Putamen (tissue), 1 donor: ENCODE measurements at places on chromosomes 16 and 17.

DNA sequence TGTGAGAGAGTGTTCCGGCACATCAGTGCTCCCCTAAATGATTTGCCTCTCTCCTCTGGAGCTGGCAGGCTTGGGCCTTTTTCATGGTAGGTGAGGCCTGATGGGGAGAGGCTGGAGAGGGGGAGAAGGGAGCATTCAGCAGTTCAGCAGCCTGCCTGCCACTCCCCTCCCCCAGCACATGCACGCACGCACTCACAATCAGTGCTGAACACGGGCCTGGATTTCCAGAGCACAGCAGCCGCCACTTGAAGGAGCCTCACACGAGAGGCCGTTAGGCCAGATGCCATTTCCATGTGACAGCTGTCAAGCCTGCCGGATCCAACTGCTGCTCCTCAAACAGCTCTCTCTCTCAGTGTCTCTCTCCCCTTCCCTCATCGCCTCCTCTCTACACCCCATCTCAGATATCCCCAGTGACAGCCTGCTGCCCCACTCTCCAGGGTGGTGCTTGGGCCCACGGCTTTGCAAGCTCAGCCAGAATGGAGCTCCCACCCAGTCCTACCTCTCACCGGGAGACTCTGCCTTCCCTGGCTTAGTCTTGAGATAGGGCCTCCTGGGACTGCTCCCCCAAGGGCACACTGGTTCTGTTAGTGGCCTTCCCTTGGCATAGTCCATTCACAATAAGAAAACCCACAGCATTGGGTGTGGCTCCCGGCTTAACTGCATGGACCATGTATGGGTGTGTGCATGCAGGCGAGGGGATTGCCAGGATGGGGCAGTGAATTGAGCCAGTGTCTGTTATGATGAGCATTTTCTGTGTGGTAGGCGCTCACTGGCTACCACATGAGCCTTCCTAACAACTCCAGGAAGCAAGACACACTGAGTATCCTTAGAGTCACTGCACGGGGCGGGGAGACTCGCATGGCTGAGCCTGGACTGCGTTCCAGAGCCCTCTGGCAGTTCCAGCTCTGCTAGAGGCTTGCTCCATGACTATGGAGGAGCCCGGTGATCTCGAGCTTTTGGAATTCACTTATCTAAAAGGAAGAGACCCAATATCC lies 226.2 kb downstream of the CCDC182 start:
- no peak for DNase-seq

- peak; percentile 50 for DNase-seq
Measured at GRCh38 chr16:2486645-2487516, 12.0 kb downstream of the TBC1D24 start.

DNA sequence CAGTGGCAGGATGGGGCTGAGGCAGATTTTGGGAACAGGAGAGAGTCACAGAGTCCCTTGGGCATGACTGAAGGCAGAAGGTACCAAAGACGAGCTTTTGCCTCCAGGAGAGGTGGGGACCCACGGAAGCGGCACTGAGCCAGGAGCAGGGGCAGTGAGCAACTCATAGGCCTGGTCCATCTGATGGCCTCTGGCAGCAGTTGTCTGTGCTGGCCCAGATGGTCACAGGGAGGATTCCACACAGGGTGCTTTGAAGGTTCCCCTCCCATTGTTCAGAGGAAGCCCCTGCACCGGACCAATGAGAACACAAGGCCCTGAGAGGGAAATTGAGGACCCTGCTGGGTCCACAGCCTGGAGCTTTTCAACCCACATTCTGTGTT lies 360.3 kb upstream of the TNRC6C start:
- no peak for DNase-seq

GRCh38 chr16:77692612-77693011 lies 29.7 kb upstream of the NUDT7 start:
- no peak for DNase-seq

- DNase-seq, result peak; percentile 28
Measured at GRCh38 chr16:58733248-58733670, 857 bp downstream of the GOT2 start.

GRCh38 chr16:57130950-57131321 lies 38.6 kb downstream of the CPNE2 start:
- DNase-seq, result no peak

DNA sequence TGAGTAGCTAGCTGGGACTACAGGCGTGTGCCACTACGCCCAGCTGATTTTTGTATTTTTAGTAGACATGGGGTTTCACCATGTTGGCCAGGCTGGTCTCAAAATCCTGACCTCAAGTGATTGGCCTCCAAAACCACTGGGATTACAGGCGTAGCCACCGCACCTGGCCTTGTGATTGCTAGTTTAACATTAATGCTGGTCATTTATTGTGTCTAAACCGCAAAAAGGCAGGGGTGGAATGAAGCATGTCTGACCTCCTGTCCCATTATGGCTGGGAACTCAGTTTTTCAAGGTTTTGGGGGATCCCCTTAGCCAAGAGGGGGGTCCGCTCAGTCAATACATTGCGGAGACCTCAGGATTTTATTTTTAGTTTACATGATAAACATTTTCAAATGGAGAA lies 10.7 kb upstream of the CNGB1 start:
- no peak for DNase-seq

GRCh38 chr16:84751241-84751640 lies 51.4 kb downstream of the USP10 start:
- DNase-seq, result no peak

GRCh38 chr17:8273884-8274444 lies 14.5 kb upstream of the RANGRF start:
- no peak for DNase-seq

GRCh38 chr16:53561101-53561888 lies 58.3 kb upstream of the AKTIP start:
- no peak for DNase-seq

DNA sequence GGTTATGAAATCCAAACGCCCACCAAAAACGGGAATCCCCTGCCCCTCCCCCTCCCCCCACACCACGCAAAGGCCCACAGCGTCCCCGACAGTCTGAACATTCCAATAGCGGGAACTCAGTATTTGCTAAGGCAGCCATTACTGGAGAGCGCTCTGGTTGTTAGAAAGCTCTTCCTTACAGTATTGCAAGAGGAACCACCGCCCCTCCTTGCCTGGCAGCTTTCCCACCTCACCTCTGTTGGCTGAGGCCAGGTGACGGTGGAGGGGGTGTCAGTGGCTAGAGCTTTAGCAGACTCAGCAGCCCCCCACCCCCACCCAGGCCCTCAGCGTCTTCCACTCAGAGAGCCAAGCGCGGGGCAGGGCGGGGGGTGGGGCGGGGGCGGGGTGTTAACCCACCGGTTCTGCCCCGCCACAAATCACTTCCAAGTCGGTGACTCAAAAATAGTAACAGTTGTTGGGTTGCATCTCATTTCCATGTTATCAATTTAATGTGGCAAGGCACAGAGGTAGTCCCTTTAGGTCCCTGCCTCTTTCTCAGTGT lies 2.2 kb upstream of the PLEKHH3 start:
- no peak for DNase-seq

GRCh38 chr17:16046966-16047365 lies 47.3 kb downstream of the TTC19 start:
- DNase-seq, result no peak

DNA sequence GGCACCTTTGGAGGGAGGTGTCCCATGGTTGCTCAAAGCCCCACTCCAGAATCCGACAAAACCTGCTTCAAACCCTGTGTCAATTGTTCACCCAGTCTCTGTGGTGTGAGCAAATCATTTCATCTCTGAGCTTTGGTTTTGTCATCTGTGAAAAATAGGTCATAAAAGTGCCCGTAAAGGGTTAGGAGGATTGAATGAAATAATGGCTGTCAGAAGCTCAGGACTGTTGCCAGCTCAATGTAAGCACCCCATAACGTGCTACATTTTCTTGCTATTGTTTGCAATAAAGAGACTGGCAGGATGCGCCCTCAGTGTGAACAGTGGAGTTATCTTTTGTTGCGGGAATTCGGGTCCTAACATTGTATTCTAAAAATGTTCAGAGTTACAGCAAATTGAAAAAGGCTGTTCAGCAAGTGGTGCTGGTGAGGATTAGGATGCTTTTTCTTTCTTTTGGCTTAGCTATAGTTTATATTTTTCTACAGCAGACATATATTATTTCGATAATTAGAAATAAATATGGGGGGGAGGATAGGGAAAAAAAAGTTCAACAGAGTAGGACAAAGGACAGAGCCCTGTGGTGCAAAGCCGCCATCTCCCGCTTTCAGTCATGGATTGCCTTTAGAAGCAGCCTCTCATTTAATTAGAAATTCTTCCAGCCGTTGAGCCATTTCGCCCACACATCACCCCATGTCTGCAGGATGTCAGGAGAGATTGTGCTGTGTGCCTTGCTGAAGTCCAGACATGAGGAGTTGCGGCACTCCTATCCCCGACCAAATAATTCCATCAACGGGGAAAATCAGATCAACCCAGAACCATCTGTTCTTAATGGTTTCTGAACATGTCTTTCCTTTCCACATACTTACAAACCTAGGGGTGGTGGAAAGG lies 20.9 kb upstream of the PYY start:
- DNase-seq, result no peak

DNA sequence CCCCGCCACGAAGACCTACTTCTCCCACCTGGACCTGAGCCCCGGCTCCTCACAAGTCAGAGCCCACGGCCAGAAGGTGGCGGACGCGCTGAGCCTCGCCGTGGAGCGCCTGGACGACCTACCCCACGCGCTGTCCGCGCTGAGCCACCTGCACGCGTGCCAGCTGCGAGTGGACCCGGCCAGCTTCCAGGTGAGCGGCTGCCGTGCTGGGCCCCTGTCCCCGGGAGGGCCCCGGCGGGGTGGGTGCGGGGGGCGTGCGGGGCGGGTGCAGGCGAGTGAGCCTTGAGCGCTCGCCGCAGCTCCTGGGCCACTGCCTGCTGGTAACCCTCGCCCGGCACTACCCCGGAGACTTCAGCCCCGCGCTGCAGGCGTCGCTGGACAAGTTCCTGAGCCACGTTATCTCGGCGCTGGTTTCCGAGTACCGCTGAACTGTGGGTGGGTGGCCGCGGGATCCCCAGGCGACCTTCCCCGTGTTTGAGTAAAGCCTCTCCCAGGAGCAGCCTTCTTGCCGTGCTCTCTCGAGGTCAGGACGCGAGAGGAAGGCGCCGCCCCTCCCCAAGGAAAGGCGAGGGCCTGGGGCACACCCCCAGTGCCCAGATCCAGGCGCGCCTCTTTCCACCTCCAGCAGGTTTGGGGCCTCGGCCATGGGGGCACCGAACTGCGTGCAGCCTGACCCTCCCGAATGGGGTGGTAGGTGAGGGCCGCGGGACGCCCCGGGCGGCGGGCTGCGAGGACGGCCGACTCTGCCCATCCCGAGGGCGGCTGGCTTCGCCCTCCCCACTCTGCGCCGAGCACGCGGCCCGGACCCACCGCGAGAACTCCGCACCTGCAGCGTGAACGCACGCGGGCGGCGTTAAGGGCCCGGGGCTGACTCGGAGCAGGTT lies 664 bp downstream of the HBQ1 start:
- peak; percentile 18 for DNase-seq

DNA sequence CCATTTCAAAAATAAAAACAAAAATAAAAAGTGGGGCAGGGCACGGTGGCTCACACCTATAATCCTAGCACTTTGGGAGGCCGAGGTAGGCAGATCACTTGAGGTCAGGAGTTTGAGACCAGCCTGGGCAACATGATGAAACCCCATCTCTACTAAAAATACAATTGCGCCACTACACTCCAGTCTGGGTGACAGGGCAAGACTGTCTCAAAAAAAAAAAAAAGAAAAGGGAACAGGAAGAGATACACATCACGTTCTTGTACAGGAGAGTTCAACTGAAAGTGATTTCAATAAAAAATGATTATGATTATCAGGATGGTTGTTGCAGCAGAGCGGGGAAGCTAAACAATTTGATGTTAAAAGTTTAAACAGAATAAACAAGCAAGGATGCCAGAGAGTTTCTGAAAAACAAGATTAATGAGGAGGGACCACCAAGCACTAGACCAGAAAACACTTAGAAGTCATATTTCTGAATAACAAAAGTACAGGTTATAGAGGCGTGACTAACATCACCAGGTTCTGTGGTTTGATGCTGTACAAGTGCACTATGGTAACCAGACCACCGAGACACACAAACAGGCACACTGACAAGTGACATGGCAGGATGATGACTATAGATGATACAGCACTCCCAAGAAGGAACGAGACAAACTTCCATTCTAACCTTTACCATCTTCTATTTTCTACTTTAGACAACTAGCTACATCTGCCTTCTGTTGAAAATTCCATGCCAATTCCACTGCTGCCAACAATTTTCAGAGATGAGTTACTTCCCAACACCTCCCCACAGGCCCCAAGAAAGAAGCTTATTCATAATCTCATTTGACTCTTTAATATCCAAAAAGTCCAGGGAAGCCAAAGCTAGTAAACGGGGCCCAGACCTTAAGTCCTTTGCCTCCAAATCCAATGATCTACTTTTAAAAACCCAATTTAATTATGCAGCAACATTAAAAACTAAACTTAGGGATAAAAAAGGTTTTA lies 11.8 kb downstream of the DNAJA2 start:
- no peak for DNase-seq

DNA sequence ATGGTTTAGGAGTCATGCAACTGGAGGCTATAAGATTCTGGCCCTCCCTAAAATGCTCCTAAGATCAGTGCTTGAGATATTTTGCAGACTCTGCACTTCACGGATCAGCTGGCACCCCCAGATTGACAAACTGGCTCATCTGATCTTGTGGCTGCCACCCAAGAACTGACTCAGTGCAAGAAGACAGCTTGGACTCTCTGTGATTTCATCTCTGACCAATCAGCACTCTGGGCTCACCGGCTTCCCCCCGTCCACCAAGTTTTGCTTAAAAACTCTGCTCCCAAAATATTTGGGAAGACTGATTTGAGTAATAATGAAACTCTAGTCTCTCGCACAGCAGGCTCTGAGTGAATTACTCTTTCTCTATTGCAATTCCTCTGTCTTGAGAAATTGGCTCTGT lies 26.3 kb upstream of the CCL2 start:
- no peak for DNase-seq

GRCh38 chr16:68040506-68041288 lies 17.6 kb downstream of the DUS2 start:
- peak; percentile 50 for DNase-seq

DNA sequence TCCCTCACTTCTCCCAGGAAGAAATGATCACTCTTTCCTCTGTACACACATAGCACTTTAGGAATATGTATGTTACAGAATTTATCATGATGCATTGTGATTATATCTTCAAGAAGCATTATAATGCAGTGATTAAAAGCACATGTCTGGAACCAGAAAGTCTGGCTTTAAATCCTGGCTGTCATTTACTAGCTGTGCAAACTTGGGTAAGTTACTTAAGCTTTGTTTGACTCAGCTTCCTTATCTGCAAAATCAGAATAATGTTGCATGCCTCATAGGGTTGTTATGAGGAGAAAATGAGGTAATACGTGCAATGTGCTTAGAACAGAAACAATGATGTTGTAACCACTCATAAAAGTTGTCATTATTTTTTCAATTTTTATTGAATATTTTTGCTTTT lies 156.3 kb upstream of the ZKSCAN2 start:
- no peak for DNase-seq
